H9 (cell line): ENCODE measurements at places on chromosomes 3 and 15. TPM values are rescaled to one million over a fixed set of nuclear protein-coding genes. Genes with fewer than 3 reads are reported as not detected.

DNA sequence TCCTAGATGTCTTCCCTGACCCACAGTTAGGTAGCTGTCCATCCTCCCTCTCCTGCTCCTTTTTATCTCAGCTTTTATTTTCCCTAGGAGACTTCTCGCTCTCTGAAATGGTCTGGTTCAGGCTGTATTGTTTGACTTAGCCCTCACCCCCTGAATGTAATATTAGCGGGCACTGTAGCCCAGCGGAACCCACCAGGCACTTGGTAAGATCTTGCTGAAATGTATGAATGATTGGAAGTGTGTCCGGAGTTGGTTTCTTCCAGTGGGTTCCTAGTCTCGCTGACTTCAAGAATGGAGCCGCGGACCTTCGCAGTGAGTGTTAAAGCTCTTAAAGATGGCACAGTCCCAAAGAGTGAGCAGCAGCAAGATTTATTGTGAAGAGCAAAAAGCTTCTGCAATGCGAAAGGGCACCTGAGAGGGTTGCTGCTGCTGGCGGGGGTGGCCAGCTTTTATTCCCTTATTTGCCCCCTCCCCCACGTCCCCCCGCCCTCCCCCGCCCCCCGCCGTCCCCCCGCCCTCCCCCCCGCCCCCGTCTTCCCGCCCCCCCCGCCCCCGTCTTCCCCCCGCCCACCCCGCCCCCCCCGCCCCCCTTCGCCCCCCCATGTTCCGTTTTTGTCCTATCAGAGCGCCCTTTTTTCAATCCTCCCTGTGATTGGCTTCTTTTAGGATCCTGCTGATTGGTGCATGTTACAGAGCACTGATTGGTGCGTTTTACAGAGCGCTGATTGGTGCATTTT lies 694 bp upstream of the EEFSEC start:
- no peak for DNase-seq
- no peak overlapping the region for H3K27ac ChIP-seq
- no peaks in the 10 kb centered on the region for H3K4me1 ChIP-seq
- H3K4me3 ChIP-seq = peak overlapping the region; percentile 75
- no peaks in the 10 kb centered on the region for H3K27me3 ChIP-seq

Gene PRTG
- 4.4 and 5.7 TPM in 2 replicates for total RNA-seq

- no peak overlapping the region for H3K27ac ChIP-seq
- H3K4me1 ChIP-seq = no peaks in the 10 kb centered on the region
- no peak for DNase-seq
- peaks cover 67% of the 10 kb centered on the region for H3K36me3 ChIP-seq
- no peaks in the 10 kb centered on the region for H3K27me3 ChIP-seq
- H3K4me3 ChIP-seq = no peak overlapping the region
These were observed 8.8 kb downstream of the OIP5 start for GRCh38 chr15:41323611-41324010.

GRCh38 chr15:68425428-68426060 lies 6.4 kb downstream of the ITGA11 start:
- peaks cover 2% of the 10 kb centered on the region; the same call in 1 of the 2 replicates for H3K4me1 ChIP-seq
- peaks cover 11% of the 10 kb centered on the region; the same call in 1 of the 2 replicates for H3K27me3 ChIP-seq
- no peaks in the 10 kb centered on the region for H3K36me3 ChIP-seq
- H3K4me3 ChIP-seq = no peak overlapping the region
- no peak overlapping the region for H3K27ac ChIP-seq
- DNase-seq = no peak

Gene COL6A6
- total RNA-seq = 0.07 and 0.11 TPM in 2 replicates

GRCh38 chr3:126988451-126989021 lies 5.6 kb downstream of the PLXNA1 start:
- H3K4me3 ChIP-seq = no peak overlapping the region
- DNase-seq = no peak
- H3K4me1 ChIP-seq = no peaks in the 10 kb centered on the region
- H3K27me3 ChIP-seq = no peaks in the 10 kb centered on the region

DNA sequence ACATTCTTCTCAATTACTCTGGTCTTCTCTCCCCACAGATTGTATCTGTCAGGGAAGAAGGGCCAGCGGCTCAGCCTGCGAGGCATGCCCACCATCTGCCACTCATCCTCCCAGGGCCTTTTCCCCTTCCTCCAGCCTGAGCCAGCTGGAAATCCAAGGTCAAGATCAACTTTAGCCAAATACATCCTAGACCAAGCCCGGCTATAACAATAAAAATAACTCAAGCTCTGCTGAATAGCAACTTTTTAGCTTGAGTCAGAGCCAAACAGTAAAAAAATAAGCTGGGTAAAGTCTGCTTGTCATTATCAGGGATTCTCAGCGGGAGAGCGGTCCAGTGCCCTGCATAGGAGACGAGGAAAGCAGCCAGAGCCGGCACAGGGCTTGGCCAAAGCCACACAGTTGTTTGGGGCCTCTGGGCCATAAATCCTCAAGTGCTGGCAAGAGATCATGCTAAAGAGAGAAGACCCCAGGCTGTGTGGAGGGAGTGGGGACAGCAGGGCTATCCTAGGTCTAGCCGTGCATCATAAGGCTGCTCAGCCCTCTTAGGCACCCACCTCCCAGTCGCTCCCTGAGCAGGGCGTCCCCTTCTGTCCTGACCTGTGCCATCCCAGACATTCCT lies 76.2 kb upstream of the HERC1 start:
- no peaks in the 10 kb centered on the region for H3K27me3 ChIP-seq
- H3K27ac ChIP-seq = no peak overlapping the region

- H3K4me3 ChIP-seq = no peak overlapping the region
- no peak overlapping the region for H3K27ac ChIP-seq
- H3K27me3 ChIP-seq = no peaks in the 10 kb centered on the region
- no peaks in the 10 kb centered on the region for H3K4me1 ChIP-seq
- peaks cover 23% of the 10 kb centered on the region for H3K36me3 ChIP-seq
These were observed 44.0 kb downstream of the PHLDB2 start for GRCh38 chr3:111903067-111903511.

GRCh38 chr3:122533480-122533879 lies 18.7 kb upstream of the KPNA1 start:
- no peak overlapping the region for H3K4me3 ChIP-seq
- H3K36me3 ChIP-seq = no peaks in the 10 kb centered on the region
- H3K4me1 ChIP-seq = peaks cover 3% of the 10 kb centered on the region; the same call in 1 of the 2 replicates
- DNase-seq = no peak
- H3K27me3 ChIP-seq = no peaks in the 10 kb centered on the region
